Left renal pelvis (tissue), 4 donors: ENCODE measurements at places on chromosomes 1 and 21.
A peak's percentile ranks its signal among the peaks of the same experiment; 100 is the strongest.

- DNase-seq: no peak
These were observed 14.6 kb upstream of the ACBD3 start for GRCh38 chr1:226201029-226201593.

GRCh38 chr1:4756851-4757580, 102.6 kb downstream of the AJAP1 start:
- DNase-seq: no peak

DNA sequence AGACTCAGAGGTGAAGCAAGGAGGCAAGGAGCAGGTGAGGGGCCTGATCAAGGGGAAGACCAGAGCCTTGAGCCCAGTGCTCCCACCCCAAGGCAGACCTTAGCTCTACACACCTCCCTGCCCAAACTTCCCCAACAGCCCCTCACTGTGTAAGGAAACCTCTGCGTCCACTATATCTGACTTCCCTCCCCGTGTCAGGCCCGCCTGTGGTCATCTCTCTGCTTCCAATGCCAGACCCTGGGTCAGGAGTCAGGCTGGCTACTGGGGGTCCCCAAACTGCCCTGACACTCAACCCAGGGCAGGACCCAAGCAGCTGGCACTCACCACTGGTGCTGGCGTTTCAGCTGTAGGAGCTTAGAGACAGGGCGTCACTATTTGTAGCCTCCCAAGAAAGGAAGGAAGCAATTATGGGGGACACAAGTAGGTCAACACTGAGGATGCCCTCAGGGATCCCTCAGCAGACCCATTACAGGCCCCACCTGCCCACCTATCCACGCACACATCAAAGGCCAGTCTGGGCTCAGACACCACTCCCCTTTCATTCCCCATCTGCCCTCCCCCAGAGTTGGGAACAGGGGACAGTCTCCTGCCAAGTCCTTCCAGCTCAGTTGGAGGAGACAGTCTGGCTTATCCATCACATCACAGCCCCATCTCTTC, 811 bp upstream of the S100A3 start:
- DNase-seq: no peak

DNA sequence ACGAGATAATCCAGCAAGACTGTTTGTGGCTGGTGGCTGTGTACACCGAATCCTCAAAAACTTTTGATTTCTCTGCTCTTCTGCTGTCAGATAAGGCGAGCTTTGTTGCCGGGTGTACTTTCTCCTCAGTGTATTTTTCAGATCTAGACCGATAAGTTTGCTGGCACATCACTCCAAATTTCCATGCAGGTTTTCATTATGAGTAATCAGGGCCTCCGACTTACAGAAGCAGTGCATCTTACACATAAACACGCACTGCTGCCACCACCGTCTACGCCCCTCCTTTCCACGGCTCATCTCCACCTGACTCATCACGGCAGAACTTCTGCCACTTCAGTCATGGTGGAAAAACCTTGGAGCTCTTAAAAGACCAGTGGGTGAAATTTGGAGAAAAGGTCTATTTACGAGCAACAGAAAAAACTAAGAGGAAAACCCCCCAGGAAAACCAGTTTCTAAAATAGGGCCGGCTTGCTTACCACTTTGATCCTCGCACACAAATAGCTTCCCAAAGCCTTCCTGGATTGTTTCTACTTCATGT, 7.7 kb downstream of the ZBTB21 start:
- no peak for DNase-seq

GRCh38 chr1:157028674-157029073, 16.9 kb downstream of the ARHGEF11 start:
- DNase-seq: no peak

GRCh38 chr1:79043506-79043905, 37.0 kb upstream of the ADGRL4 start:
- DNase-seq: no peak

GRCh38 chr1:97905141-97905940, 15.5 kb downstream of the DPYD start:
- no peak for DNase-seq

GRCh38 chr1:116770625-116771024, 16.4 kb downstream of the CD2 start:
- no peak for DNase-seq

DNA sequence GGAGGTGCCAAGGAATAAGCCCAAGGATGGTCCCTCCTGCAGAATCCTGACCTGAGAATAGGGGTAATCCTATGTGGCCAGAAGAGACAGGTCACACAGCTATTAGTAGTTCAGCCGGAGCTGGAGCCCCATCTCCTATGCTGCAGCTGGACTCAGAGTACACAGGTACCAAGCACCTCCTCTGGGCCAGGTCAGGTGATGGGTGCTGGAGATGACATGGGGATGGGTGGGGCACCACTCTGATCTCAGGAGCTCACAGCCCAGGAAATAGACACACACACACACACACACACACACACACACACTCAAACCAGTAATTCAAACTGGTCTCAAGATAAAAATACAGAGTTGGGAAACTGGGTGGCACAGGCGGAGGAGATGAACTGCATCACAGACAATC, 54.2 kb upstream of the SSBP3 start:
- DNase-seq: no peak

GRCh38 chr1:50109647-50110075, 941 bp downstream of the ELAVL4 start:
- peak; percentile 58 for DNase-seq

GRCh38 chr1:67689267-67690017, 4.4 kb downstream of the GADD45A start:
- no peak for DNase-seq

- DNase-seq: no peak
These were observed 95.4 kb upstream of the USP24 start for GRCh38 chr1:55310505-55310971.

GRCh38 chr21:27787046-27787445, 820.2 kb upstream of the ADAMTS5 start:
- no peak for DNase-seq

- DNase-seq: no peak
These were observed 25.2 kb upstream of the TRIM45 start for GRCh38 chr1:117146575-117147340.

- no peak for DNase-seq
These were observed 27.2 kb downstream of the ADAMTS5 start for GRCh38 chr21:26939601-26940111.

- DNase-seq: no peak
These were observed 1.6 kb downstream of the TNNI1 start for GRCh38 chr1:201419746-201420607.

GRCh38 chr1:158177700-158178450, 2.8 kb upstream of the CD1D start:
- peak; percentile 60 for DNase-seq

DNA sequence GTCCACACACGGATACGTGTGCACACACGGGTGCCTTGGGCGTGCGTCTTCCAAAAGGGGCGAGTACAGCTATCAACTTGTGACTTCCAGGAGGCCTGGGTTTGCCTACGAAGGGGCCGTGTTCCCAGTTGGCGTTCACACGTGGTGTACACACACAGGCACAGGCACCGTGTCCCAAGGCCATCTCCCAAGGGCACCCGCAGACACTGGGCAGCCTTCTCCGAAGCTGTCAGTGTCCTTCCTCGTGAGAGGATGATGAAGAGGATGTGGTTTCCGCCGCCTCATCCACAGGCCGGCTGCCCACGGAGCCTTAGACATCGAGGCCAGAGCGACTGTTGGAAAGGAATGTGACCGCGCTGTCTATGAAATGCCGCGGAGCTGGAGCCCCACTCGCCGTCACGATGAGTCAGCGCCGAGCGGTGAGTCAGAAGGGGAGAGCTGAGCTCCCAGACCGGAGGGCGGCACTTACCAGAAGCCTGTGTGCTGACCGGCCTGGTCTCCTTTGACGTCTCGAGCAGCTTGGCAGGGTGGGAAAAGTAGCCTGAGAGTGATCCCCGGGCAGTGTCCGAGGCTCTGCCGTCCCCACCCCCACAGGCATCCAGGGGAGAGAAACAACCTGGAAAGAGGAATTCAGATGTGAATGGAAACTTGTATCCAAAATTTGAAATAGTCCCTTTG, 141.4 kb upstream of the ARHGEF16 start:
- peak; percentile 65 for DNase-seq

GRCh38 chr1:176976771-176977170, 187.7 kb downstream of the ASTN1 start:
- no peak for DNase-seq

GRCh38 chr1:160741092-160741501, 2.0 kb downstream of the SLAMF7 start:
- no peak for DNase-seq

DNA sequence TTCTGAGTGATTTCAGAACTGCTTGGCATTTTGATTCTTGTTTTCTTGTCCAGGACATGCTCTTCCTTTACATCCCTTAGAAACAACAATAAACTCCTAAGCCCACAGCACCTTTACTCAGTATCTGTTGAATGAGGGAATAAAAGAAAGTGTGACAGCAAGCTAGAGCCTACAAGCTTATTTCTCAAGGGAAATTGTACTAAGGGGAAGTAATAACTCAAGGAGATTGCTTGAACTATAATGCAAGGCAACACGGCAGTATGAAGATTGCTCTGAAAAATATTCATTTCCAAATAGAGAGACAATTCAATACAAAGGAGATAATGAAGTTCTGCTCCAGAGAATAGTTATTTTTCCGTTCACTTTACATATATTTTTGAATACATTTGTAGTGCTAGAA, 6.5 kb downstream of the OR6P1 start:
- DNase-seq: no peak

GRCh38 chr21:35602811-35603362, 457.4 kb downstream of the SETD4 start:
- DNase-seq: no peak

DNA sequence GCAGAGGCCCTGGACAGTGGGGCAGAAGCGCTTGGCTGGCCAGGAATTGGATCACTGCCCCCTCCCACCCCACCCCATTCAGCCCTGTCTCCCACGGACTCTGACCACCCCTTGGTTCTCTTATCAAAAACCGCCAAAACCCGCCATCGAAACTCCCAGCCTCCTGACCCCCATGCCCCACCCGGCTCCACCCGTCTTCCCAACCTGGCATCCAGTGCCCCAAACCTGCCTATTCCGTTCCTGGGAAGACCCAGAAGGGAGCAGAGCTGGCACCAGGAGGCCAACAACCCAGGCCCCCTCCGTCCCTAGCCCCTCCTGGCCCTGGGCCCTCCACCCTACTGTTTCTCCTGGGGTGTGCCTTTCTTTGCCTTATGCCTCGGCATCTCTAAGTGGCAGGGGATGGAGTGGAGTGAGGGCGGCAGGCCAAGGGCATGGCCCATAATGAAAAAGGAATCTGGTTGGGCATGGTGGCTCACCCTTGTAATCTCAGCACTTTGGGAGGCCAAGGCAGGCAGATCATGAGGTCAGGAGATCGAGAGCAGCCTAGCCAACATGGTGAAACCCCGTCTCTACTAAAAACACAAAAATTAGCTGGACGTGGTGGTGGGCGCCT, 16.5 kb upstream of the EPHA2 start:
- no peak for DNase-seq

GRCh38 chr1:63775418-63776127, 1.8 kb downstream of the ROR1 start:
- DNase-seq: no peak

DNA sequence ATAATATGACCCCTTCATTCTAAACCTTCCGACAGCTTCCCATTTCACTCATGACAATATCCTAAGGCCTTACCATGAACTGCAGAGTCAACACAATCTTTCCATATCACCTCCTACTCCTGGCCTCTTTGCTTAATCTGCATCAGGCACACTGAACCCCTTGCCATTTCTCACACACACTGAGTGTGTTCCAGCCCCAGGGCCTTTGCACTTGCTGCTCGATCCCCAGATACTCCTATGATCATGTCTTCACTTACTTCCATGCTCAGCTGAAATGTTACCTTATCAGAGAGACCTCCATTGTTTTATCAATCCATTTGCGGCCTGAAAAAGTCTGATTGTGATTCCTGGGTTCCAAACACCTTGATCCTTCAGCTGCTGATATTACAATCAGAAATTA, 47.0 kb downstream of the ETS2 start:
- no peak for DNase-seq

DNA sequence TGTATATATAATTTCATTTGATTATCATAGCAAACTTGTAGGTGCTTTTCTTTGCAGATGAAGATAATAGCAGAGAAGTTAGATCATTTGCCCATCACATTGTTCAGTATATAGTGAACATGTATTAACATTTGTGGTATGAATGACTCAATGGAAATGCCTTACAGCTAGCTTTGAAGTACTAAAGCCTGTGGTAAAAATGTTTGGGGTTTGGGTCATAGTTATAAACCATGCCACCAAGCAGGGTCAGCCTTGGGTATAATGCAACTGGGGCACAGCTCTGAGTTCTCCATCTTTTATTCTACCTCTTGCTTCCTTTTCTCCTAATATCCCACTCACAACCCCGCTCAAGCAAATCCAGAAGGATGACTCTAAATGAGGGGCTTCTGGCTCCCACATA, 141.6 kb downstream of the KCNT2 start:
- no peak for DNase-seq

- no peak for DNase-seq
These were observed 3.6 kb upstream of the COL11A1 start for GRCh38 chr1:103111926-103112325.
